ENCODE measurements at places on chromosomes 6 and 20.

DNA sequence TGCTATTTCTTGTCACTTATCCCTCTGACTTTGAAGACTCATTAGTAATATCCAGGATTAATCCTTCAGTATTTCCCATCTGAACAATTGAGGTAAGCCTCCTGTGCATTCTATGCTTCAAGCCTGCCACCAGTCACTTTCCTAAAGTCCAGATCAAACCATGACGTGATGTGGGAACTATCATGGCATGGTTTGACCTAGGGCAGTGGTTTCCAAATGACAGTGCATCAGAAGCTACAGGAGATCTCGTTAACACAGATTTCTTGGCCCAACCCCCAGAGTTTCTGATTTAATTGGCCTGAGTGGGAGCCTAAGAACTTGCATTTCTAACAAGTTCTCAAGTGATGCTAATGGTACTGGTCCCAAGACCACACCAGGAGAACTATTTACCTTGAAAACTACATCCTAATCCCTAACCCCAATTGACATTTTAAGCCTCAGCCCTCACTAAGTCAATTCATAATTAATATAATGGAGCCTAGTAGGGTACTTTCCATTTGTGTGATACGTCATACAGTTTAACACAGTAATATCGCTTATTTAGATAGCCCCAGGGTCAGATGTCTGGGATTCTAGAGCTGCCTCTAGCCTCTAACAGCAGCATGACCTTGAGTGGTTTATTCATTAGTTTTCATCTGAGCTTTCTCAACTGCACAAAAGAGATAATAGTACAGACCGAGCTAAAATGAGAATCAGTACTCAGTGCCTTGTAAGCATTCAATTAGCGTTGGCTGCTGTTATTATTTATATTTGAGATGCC, 907.6 kb downstream of the TFAP2A start:
- no peak for DNase-seq

- DNase-seq = no peak
Observed at GRCh38 chr6:9252799-9253198, 817.5 kb upstream of the SLC35B3 start.

GRCh38 chr6:158665332-158665731, 15.5 kb downstream of the SYTL3 start:
- DNase-seq = no peak

DNA sequence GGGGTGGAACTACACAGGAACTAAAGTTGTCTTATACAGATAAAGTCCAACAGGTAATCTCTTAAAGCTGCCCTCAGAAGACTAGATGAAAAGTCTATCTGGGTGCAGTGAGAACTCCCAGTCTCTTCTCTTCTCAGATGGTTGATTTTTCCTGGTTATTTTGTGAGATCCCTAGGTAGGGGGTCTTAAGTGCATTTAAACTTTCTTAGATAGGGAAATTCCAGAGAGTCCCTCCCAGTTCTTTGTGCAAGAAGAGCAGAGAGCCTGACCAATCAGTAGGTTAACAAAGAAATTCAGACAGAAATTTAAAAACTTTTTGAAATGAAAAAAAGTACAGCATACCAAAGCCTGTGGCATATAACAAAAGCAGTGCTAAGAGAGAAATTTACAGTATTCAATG, 2.0 kb upstream of the GABRR2 start:
- DNase-seq = no peak

DNA sequence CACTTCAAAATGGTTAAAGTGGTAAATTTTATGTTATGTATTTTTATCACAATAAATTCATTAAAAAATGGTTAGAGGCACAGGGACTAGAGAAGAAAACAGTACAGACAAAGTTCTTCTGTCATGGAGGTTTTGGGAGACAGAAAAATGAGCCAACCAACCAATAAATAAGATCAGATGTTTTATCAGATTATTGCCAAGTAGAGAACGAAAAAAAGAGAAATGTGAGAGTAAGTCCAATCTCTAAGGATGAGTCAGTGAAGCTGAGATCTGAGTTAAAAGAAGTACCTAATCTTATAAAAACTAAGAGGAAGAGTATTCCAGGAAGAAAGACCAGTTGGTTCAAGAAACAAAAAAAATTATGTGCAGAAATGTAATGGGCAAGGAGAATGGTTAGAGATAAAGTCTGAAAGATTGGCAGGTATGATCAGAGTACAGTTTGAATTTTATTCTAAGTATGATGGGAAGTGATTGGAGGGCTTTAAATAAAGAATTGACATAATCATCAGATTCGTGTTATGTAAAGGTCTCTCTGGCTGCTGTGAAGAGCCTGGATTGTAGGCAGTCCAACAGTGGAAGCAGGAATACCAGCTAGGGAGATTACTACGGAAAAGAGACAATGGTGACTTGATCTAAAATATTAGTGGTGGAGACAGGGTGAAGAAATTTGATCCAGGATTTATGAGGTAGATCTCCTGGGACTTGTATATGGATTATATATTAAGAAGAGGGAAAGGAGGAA, 79.6 kb downstream of the RCAN2 start:
- DNase-seq = no peak
